Left cardiac atrium (tissue), 4 donors: ENCODE measurements at places on chromosomes 4 and X. TPM values are rescaled to one million over a fixed set of nuclear protein-coding genes. Genes with fewer than 3 reads are reported as not detected.

GAGE1 gene
- not detected for total RNA-seq

IL15 gene
- 3.5 TPM for total RNA-seq

CEP44 gene
- 16.7 TPM for total RNA-seq

MMRN1 gene
- 12.5 TPM for total RNA-seq

PROM1 gene
- 5.5 TPM for total RNA-seq

- DNase-seq: no peak
Measured at GRCh38 chr4:151673908-151674520, 86.8 kb downstream of the GATB start.

GRCh38 chr4:13920111-13920875 lies 292.8 kb upstream of the BOD1L1 start:
- DNase-seq: no peak

- peak; percentile 20 for DNase-seq
Measured at GRCh38 chr4:47031751-47032404, 511 bp downstream of the GABRB1 start.

- no peak for DNase-seq
Measured at GRCh38 chr4:21384609-21385008, 564.0 kb downstream of the KCNIP4 start.

- no peak for DNase-seq
Measured at GRCh38 chr4:148006001-148006400, 274.1 kb downstream of the ARHGAP10 start.

DNA sequence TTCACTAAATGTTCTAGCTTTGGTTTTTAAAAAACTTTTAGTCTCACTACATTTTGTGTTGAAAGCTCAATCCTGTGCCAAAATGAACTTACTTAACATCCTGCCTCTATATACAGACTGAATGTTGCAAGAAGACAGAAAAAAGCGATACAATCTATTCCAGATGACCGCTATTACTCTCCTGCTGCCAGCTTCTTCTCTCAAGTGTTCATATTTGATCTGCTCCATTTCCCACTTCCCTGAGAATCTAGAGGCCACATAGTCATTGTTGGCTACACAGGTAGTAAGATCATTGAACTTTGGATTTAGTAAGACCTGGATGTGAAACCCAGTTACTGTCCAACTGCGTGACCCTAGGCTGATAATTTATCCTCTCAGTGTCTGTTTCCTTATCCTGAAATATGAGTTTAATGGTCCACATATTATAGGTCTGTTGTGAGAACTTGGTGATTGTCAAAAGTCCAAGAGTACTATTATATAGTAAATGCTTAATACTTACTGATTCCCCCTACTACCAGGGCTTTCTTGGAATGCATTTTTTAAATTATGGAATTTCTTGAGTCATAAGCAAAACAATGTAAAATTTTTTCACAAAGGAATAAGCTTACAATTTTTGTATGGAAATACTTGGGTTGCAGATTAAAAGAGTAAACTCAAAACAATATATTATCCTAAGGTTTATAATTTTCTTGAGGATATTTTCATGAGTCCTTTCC lies 976.8 kb upstream of the ADGRL3 start:
- no peak for DNase-seq

GRCh38 chr4:54185866-54186265 lies 43.2 kb upstream of the PDGFRA start:
- no peak for DNase-seq

DNA sequence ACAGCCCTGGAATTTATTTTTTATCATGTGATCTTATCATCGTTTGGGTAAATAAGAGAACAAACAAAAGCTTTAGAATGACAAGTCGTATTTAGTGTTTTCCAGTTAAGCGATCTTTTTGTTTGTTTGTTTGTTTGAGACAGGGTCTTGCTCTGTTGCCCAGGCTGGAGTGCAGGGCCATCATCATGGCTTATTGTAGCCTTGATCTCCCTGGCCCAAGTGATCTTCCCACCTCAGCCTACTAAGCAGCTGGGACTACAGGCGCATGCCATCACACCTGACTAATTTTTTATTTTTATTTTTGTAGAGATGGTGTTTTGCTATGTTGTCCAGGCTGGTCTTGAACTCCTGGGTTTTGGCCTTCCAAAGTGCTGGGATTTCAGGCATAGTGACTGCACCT lies 57.1 kb upstream of the PDLIM3 start:
- no peak for DNase-seq
